ENCODE measurements at places on chromosomes 1 and 21. TPM values are rescaled to one million over a fixed set of nuclear protein-coding genes. Genes with fewer than 3 reads are reported as not detected.

DNA sequence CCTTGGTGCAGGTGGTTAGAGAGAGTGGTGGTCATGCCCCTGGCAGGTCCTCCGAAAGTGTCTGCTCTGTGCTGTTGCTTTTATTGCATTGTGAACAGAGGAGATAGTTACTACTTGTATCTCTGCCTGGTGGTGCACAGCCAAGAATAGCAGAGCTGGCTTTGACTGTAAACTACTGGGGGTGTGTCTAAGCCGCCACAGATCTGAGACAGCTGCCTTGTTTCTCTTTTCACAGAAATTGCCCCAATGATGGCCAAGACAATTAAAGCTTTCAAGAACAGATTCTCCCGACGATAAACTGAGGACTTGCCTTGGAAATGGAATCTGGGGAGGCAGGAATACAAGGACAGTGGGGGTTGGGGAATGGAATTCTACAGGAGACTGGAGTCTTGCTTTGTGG lies 16.0 kb downstream of the ELOA start:
- H3K4me1 ChIP-seq = no peaks in the 10 kb centered on the region
- H3K4me3 ChIP-seq = no peak overlapping the region
- H3K36me3 ChIP-seq = peaks cover 52% of the 10 kb centered on the region
- no peaks in the 10 kb centered on the region for H3K27me3 ChIP-seq

DNA sequence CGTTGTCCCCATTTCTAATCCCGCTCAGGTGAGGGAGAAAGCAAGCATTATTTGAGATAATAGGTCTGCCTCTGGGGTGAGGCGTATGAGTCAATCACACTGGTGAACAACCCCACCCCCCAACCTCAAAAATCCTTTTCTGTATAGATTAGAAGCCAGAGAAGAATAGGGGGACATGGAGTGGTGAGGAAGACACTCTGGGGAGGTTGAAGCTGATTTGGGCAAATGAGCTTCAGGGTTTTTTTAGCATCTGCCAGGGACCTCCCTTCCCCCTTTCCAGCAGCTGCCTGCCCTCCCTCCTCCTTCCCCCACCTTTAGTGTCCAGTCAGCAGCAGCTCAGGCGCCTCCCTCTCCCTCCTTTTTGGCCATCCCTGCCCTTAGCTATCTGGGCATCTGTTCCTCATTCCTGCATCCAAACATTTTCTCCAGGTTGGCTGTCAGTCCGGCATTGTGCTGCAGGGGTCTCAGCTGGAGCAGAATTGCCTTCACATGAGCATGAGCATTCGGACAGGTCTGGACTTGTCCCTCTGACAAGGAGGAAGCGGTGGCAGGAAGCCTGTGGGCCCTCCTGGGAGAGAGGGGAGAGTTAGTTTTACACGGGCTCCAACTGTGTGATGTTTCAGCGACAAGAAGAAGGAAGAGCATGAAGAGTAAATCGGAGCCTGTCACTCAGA lies 30.8 kb upstream of the PTGFRN start:
- no peaks in the 10 kb centered on the region for H3K36me3 ChIP-seq
- peak; percentile 34 for DNase-seq
- H3K4me3 ChIP-seq = no peak overlapping the region
- H3K27me3 ChIP-seq = no peaks in the 10 kb centered on the region
- H3K27ac ChIP-seq = no peak overlapping the region

- no peak overlapping the region for H3K27ac ChIP-seq
- H3K4me3 ChIP-seq = no peak overlapping the region
- DNase-seq = no peak
These were observed 170.7 kb downstream of the NR5A2 start for GRCh38 chr1:200198236-200198635.

DNA sequence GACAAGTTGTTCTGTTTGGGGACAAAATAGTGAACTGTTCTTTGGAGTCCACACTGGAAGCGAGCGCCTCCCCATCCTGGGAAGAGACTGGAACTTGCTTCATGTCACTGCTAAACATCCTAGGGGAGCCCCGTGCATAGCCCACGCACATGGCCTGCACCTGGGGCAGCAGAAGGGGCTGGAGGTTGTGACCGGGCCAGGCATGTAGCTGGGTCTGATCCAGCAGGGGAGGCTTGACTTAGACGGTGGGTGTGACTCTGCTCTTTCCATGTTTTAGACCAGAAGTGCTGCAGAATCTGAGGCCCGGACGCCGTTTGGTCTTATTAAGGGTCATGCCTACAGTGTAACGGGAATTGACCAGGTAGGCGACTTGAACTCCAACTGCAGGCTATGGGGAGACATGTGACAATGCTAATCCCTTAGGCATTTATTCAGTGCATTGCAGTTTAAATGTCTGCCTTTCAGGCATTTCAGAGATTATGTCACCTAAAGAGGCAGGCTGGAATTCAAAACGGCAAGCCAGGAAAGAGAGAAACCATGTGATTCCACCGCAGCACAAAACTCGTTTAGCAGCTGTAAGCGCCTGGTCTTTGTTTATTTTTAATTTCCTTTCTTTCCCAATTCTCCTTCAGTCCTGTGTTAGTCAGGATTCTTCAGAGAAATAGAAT lies 21.8 kb downstream of the CAPN9 start:
- DNase-seq = no peak
- H3K36me3 ChIP-seq = no peaks in the 10 kb centered on the region
- no peak overlapping the region for H3K4me3 ChIP-seq

Gene CFHR2
- total RNA-seq = not detected

DNA sequence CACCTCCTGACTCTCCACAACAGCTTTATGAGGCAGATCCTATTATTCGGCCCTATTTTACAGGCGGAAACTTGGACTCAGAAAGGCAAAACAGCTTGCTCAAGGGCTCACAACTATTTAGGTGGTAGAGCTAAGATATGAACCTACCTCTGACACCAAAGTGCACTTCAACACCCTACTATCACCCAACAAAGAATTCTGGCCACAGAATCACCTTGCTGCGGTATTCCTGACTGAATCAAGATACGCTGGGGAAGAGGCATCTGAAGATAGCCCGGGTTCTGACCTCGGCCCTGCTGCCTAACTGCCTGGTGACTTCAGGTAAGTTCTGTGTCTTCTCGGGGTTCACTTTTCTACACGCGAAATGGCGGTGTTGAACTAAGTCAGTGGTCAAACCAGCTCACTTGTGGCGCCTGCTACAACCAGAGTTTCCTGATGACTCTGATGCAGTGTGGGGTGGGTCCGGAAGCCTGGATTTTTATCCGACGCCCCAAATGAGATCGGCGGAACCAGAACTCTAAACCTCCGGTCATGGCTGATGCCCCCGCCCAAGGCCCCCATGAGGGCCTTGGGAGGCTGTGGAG lies 608 bp downstream of the PEF1 start:
- no peaks in the 10 kb centered on the region for H3K36me3 ChIP-seq
- H3K4me1 ChIP-seq = peaks cover 16% of the 10 kb centered on the region
- DNase-seq = no peak
- no peaks in the 10 kb centered on the region for H3K27me3 ChIP-seq
- peak overlapping the region; percentile 99 for H3K4me3 ChIP-seq

- peak overlapping the region; percentile 69 for H3K27ac ChIP-seq
- peaks cover 86% of the 10 kb centered on the region for H3K4me1 ChIP-seq
- no peaks in the 10 kb centered on the region for H3K27me3 ChIP-seq
These were observed 52.2 kb downstream of the CAPZB start for GRCh38 chr1:19432943-19433718.

DNA sequence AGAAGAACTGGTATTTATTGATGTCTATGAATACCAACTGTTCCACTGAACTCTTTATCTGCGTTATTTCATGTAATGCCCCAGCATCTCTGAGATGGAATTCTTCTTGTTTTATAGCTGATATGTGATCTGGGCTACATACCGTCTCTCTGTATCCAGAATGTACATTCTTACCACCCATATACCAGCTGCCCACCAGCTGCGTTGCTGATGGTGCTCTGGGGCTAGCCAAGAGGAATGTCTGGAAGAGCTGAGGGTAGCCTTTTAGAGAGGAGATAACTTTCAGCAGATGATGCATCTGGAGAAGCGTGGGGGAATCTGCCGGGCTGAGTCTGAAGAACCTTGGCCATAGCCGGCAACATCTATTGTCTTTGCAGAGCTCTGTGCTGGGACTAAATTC lies 137.5 kb downstream of the RYR2 start:
- H3K4me1 ChIP-seq = no peaks in the 10 kb centered on the region
- H3K36me3 ChIP-seq = no peaks in the 10 kb centered on the region
- DNase-seq = no peak
- no peak overlapping the region for H3K27ac ChIP-seq
- H3K4me3 ChIP-seq = no peak overlapping the region
- H3K27me3 ChIP-seq = peaks cover 1% of the 10 kb centered on the region

Gene TSPAN1
- not detected for total RNA-seq

- peaks cover 16% of the 10 kb centered on the region for H3K36me3 ChIP-seq
- H3K4me1 ChIP-seq = peaks cover 26% of the 10 kb centered on the region
- no peak overlapping the region for H3K27ac ChIP-seq
These were observed 2.8 kb upstream of the C1orf162 start for GRCh38 chr1:111471012-111471411.

- peaks cover 15% of the 10 kb centered on the region for H3K27me3 ChIP-seq
- peaks cover 18% of the 10 kb centered on the region for H3K4me1 ChIP-seq
- no peak overlapping the region for H3K27ac ChIP-seq
- no peaks in the 10 kb centered on the region for H3K36me3 ChIP-seq
- DNase-seq = no peak
- H3K4me3 ChIP-seq = no peak overlapping the region
These were observed 671.9 kb downstream of the PTPRC start for GRCh38 chr1:199310708-199311107.
